ENCODE measurements at places on chromosomes 4 and X.
A peak's percentile ranks its signal among the peaks of the same experiment; 100 is the strongest.

DNA sequence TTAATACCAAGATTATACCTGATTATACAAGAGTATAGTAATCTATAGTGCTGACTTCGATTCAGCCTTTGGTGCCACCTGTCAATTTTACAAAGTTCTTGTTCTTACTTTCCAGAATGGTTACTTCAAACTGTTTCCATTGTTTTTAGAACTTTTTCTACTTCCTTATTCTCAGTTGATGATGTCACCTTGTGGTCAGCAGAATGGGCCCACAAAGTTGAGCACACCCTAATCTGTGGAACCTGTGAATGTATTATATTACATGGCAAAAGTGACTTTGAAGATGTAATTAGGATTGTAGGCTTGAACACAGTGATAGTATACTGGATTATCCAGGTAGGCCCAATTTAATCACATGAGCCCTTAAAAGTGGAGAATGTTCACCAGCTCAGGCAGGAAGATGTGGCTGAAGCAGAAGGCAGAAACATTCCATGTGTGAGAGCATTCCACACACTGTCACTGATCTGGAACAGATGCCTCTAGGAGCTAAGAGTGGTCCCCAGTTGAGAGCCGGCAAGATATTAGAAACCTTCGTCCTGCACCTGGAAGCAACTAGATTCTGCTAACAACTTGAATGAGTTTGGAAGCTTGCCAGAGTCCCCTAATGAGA lies 6.3 kb upstream of the SGMS2 start:
- DNase-seq, result no peak

- DNase-seq, result no peak
Measured at GRCh38 chrX:39421006-39421405, 619.7 kb downstream of the MID1IP1 start.

- DNase-seq, result no peak
Measured at GRCh38 chr4:13509442-13509841, 25.3 kb upstream of the RAB28 start.

GRCh38 chrX:16063921-16064320 lies 59.4 kb upstream of the GRPR start:
- no peak for DNase-seq

GRCh38 chr4:82898322-82899243 lies 2.0 kb upstream of the THAP9 start:
- peak; percentile 87 for DNase-seq

GRCh38 chr4:88788424-88788823 lies 90.8 kb upstream of the NAP1L5 start:
- DNase-seq, result no peak

GRCh38 chr4:186347743-186348142 lies 81.8 kb downstream of the F11 start:
- DNase-seq, result no peak

DNA sequence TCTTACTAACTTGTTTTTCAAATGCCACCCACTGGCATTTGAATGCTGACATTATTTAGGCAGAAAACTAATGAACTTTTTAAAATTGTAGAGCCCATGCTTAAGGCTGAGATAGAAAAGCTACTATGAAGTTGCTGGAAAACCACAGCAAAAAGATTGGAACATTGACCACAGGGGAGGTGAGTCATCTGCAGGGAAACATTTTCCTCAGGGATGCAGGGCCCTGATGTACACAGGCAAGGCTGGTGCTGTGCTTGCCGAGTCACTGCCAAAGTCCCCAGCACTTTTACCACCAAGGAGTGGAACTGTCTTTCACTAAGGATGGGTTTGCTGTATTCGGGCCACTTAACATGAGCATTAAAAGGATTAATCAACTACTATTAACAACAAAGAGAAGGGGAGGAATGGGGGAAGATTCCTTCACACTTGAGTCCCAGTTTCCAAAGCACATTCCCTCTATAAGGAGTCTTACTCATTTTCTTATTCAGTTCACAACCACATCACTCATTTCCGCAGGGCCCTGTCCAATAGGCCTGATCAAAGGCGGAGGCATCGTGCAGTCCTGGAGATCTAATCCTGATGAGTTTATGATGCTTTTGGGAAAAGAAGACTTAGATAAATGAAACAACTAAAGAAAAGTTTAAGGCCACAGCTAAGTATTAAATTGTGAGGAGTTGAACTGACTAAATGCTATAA lies 202.9 kb upstream of the NPY2R start:
- DNase-seq, result peak; percentile 66

DNA sequence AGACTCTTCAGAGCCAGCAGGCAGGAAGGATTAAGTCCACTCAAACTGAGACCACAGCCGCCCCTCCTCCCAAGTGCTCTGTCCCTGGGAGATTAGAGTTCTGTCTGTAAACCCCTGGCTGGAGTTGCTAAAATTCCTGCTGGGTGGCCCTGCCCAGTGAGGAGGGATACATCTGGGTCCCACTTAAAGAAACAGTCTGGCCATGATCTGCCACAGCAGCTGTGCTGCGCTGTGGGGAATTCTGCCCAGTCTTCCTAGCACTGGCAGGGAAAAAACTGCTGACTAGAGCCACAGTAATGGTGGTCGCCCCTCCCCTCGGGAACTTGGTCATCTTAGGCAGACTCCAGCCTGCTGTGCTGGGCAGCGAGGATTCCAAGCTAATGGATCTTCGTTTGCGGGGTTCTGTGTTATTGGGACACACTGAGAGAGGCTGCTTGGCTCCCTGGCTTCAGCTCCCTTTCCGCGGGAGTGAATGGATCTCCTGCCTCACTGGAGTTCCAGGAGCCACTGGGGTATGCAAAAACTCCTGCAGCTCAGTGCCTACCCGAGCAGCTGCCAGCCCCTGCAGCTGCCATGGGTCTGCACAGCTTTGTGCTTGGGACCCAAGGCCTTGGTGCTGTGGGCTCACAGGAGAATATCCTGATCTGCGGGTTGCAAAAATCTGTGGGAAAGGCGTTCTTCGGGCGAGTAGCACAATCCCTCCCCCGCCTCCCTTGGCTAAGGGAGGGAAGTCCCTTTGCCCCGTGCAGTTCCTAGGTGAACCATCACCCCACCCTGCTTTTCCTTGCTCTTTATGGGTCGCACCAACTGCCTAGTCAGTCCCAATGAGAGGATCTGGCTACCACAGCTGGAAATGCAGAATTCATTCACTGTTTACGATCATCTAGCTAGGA lies 15.7 kb downstream of the ZXDB start:
- no peak for DNase-seq

DNA sequence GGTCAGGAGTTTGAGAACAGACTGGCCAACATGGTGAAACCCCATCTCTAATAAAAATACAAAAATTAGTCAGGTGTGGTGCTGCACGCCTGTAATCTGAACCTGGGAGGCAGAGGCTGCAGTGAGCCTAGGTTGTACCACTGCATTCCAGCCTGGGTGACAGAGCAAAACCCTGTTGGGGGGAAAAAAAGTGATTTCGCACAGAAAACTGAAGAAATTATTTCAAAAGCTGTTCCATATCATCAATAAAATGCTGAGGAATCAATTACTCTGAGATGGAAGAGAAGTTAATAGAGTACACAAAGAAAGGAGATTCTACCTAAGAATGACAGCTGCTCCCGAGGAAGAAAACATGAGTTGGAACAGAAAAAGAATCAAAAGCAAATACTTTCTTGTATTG lies 95.9 kb downstream of the PDGFC start:
- no peak for DNase-seq

DNA sequence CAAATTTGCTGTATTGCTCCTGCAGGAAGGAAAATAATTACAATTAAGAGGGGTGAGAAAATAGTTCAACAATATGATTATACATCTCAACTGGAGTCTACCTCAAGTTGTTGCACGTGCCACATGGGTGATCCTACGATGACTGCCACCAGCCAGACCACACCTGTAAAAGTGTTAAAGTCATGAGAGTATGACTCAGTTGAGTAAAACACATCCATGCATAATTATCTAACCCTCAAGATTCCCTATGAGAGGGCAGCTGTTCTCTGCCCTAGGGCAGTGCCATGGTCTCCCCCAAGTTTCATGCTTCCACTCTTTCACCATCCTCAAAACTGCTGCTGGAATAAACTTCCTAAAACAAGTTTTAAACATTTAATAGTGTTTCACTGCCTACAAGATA lies 44.1 kb downstream of the QRFPR start:
- no peak for DNase-seq

- DNase-seq, result no peak
Measured at GRCh38 chr4:33930497-33930896, 2313.8 kb downstream of the ARAP2 start.

DNA sequence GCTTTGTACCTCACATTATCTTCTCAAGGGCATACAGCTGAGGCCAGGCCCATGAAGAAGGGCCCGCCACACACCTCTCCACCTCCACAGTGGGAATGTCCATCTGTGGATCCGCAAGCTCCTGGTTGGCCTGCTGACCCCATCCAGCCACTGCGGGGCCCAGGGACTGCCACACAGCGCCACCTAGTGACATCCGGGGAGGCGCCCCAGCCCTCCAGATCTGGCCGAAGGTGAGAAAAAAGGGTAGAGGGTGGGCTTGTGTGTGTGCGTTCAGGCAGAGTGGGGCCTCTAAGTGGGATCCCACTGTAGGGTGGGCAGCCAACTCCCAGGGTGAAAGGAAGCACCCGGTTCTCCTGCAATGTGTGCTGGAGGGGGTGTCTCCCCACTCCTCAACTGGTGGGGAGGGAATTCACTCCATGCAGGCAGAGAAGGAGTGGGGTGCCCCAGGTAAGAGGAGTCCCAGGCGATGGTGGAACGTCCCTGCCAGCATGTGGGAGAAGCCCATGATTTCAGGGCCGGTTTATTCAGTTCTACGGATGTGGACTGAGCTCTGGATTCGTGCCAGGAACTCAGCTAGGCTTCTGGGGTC lies 117.3 kb downstream of the ENPP6 start:
- DNase-seq, result no peak

DNA sequence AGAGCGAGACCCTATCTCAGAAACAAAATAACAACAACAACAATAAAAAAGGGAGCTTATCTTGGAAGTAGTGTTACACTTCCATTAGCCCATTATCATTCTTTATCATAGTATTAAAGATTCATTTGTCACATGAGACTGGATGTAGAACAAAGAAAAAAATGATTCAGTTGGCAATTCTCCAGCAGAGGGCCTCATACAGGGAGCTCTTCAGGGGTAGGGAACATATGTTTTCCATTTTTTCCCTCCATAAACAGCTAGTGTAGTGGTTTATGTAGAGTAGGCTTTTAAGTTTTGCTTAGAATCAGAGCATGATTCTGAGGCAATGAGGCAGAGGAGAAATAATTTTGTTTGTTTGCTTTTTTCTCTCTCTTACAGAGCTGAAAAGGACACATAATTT lies 5.8 kb downstream of the CPE start:
- DNase-seq, result no peak

Measured in stromal cell of bone marrow (primary cell).